Suprapubic skin (tissue), 4 donors: ENCODE measurements at places on chromosomes 2 and 18. TPM values are rescaled to one million over a fixed set of nuclear protein-coding genes. Genes with fewer than 3 reads are reported as not detected.

GRCh38 chr2:126932966-126933710 lies 34.4 kb downstream of the TEX51 start:
- DNase-seq = no peak

TANK gene
- 116 TPM for total RNA-seq

UBR3 gene
- 140 TPM for total RNA-seq

GRCh38 chr2:190718652-190719526 lies 70.0 kb downstream of the NAB1 start:
- no peak for DNase-seq

KIF5C gene
- total RNA-seq = 0.30 TPM

DNA sequence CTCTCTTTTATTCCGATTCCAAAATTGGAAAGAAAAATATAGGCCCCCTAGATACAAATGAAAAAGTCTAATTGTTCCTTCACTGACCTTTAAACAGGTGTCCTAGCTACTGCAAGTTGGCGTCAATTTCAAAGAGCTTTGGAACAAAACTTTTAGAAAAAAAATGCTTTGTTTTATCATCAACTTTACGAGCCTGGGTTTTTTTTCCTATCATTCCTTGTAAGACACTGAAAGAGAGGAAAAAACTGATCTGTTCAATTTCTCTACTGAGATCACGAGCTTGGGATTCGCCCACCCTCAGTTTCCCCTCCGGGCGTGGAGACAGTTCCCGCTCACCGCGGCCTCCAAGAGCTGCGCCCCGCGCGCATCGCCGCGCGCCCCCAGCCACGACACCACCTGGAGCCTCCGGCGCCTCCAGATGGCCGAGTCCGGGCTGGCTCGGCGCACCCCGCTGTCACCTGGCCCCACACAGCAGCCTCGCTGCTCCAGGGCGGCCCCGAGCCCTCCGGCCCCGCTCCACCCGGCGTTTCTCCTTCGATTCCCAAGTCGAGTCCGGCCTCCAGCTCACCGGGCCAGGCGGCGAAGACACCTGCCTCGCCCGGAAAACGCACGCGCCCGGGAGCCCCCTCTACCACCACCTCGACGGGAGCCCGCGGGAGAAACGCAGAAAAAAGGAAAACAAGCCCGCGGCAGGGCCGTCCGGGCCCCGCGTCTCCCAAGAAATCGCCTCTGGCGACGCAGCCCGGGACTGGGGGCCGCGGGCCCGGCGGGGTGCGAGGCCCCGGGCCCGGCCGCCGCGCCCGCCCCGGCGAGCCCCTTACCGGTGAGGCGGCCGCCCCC lies 656 bp downstream of the TBC1D8 start:
- DNase-seq = peak; percentile 73

PKP4 gene
- 74.6 TPM for total RNA-seq

- no peak for DNase-seq
Observed at GRCh38 chr18:58254873-58255511, 211.0 kb downstream of the NEDD4L start.

DNA sequence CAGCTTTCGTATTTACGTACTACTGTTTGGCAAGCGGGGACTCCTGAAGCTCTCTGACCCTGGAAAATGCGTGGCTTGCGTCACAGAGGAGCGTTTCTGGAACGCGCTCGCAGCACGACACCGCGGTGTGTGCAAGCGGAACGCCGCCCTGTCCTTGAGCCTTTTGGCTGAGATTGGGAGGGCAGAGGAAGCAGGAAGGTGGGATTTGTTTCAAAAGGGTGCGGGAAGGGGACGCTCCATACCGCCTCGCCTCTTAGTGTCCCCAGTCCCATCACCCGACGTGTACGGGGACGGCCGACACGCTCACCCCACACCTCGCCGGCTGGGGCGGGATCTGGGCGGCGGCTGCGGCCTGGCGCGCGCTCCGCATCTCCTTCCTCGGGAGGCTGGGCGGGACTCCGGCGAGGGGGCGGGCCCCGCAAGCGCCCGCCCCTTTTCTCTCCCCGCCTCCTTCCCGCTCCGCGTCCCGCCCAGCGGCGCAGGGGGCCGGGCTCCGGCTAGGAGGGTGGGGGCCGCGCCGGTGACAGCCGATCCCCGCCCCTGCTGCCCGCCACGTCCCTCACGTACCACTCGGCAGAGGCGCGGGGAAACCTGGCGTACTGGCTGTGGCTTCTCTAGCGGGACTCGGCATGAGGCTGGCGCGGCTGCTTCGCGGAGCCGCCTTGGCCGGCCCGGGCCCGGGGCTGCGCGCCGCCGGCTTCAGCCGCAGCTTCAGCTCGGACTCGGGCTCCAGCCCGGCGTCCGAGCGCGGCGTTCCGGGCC lies at the start of gene PDK1:
PDK1 (plus strand) TSS at position 569 of the 762 bp plus-strand sequence; CDS start at position 630, 61 bp downstream.
- peak; percentile 92 for DNase-seq

MC4R gene
- not detected for total RNA-seq

HRH4 gene
- not detected for total RNA-seq

- DNase-seq = no peak
Observed at GRCh38 chr2:182717816-182718215, 1.8 kb downstream of the DNAJC10 start.

TSHZ1 gene
- 21.6 TPM for total RNA-seq

GRCh38 chr2:30505500-30506180 lies 58.6 kb downstream of the LCLAT1 start:
- DNase-seq = no peak

- no peak for DNase-seq
Observed at GRCh38 chr2:241454837-241455485, 53.4 kb downstream of the STK25 start.
